ENCODE measurements at places on chromosomes 3 and 15. TPM values are rescaled to one million over a fixed set of nuclear protein-coding genes. Genes with fewer than 3 reads are reported as not detected.

The SOX14 gene
- not detected for polyA plus RNA-seq

The EFHB gene
- polyA plus RNA-seq = 0.32 TPM

The MINAR1 gene
- polyA plus RNA-seq = 0.04 TPM

The STAC gene
- 0.85 TPM for polyA plus RNA-seq

The ACOX2 gene
- polyA plus RNA-seq = 2.4 TPM

The GNB5 gene
- polyA plus RNA-seq = 58.3 TPM

The EIF4E3 gene
- polyA plus RNA-seq = 9.9 TPM

The DNAH12 gene
- 0.77 TPM for polyA plus RNA-seq

The RPUSD2 gene
- polyA plus RNA-seq = 2.1 TPM

The TBCCD1 gene
- polyA plus RNA-seq = 6.0 TPM

The ZNF774 gene
- 2.7 TPM for polyA plus RNA-seq

The SRP14 gene
- 1,953 TPM for polyA plus RNA-seq

The PLA2G4B gene
- 2.1 TPM for polyA plus RNA-seq

The AGTR1 gene
- polyA plus RNA-seq = 6.6 TPM

The DNAH1 gene
- polyA plus RNA-seq = 0.15 TPM

The CISH gene
- not detected for polyA plus RNA-seq

The PLSCR4 gene
- polyA plus RNA-seq = 15.9 TPM

The POPDC2 gene
- polyA plus RNA-seq = not detected

The RAD51 gene
- polyA plus RNA-seq = not detected

The XCR1 gene
- polyA plus RNA-seq = not detected

The GPR27 gene
- 42.7 TPM for polyA plus RNA-seq

The FGF12 gene
- 149 TPM for polyA plus RNA-seq

The P2RY13 gene
- 0.69 TPM for polyA plus RNA-seq

The GRK7 gene
- polyA plus RNA-seq = not detected

The NR2E3 gene
- polyA plus RNA-seq = 1.5 TPM

The MST1R gene
- polyA plus RNA-seq = not detected

The LYZL4 gene
- not detected for polyA plus RNA-seq

The GUCA1C gene
- polyA plus RNA-seq = not detected

The RTP3 gene
- polyA plus RNA-seq = not detected

The CA12 gene
- polyA plus RNA-seq = 87.1 TPM

The FRMD4B gene
- polyA plus RNA-seq = 0.51 TPM

The CIDEC gene
- polyA plus RNA-seq = not detected

The IQCF5 gene
- polyA plus RNA-seq = not detected

The P2RY12 gene
- 0.27 TPM for polyA plus RNA-seq
